Activated CD4-positive, alpha-beta memory T cell treated with anti-CD3 and anti-CD28 coated beads for 36 hours (primary cell): ENCODE measurements at places on chromosomes 13 and 19.
A peak's percentile ranks its signal among the peaks of the same experiment; 100 is the strongest.

DNA sequence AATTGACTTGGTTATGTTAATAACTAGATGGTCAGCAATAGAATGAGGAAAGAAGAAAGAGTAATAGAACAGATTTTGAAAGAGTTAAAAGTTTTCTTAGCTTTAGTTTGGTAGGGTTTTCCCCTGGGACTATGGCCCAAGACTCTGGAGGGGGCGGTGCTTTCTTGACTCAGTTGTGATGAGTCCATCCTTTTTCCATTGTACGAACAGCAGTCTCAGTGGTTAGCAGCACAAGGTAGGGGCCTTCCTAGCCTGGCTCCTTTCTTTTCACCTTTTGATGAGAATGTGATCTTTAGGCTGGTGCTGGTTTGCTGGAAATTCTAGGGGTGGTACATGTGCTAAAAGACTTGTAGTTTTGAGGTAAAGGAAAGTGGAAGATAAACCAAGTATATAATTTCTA is 38.8 kb downstream of the ZNF506 start:
- H3K27ac ChIP-seq: peak overlapping the region; percentile 80
- no peak overlapping the region for H3K4me3 ChIP-seq
- peak; percentile 73 for DNase-seq
- no peaks in the 10 kb centered on the region for H3K27me3 ChIP-seq

GRCh38 chr13:46101002-46101401 is 3.8 kb downstream of the CPB2 start:
- no peaks in the 10 kb centered on the region for H3K36me3 ChIP-seq
- H3K4me3 ChIP-seq: no peak overlapping the region
- H3K27me3 ChIP-seq: peaks cover 9% of the 10 kb centered on the region

DNA sequence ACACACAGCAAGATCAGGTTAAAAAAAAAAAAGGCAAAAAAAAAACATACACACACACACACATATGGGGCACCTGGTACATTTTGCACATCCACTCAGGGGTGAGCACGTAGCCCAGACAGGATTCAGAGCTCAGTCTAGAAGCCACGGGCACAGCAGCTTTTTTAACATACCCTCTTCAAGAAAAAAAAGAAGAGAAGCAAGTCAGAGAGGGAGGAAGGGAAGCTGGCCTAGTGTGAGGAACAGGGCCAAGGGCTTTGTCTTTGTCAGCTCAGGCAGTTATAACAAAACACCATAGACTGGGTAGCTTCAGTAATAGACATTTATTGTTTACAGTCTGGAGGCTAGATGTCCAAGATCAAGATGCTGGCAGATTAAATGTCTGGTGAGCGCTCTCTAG is 2.3 kb upstream of the TPM4 start:
- peak; percentile 13 for DNase-seq
- no peak overlapping the region for H3K4me3 ChIP-seq
- H3K27ac ChIP-seq: peak overlapping the region; percentile 91
- peaks cover 41% of the 10 kb centered on the region for H3K4me1 ChIP-seq
- peaks cover 18% of the 10 kb centered on the region for H3K36me3 ChIP-seq

DNA sequence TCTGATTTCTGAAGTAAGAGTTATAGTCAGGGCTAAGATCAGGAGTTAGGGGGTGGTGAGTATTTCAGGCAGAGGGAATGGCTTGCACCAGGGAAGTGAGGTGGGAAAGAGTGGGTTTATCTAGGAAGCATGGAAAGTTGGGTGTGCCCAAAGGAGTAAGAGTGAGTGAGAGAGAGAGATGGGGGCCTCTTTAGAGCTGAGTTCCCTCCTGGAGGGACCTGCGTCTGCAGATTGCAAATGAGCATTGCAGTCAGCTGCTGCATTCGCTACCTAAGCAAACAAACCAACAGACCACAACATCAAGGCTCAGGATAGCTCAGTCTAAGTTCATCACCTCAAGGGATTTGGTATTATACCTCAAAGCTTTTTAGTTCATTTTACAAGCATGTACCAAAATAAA is 405.8 kb downstream of the FGF9 start:
- peaks cover 48% of the 10 kb centered on the region for H3K4me1 ChIP-seq
- peaks cover 3% of the 10 kb centered on the region for H3K36me3 ChIP-seq
- no peak for DNase-seq
- no peak overlapping the region for H3K27ac ChIP-seq
- no peak overlapping the region for H3K4me3 ChIP-seq

DNA sequence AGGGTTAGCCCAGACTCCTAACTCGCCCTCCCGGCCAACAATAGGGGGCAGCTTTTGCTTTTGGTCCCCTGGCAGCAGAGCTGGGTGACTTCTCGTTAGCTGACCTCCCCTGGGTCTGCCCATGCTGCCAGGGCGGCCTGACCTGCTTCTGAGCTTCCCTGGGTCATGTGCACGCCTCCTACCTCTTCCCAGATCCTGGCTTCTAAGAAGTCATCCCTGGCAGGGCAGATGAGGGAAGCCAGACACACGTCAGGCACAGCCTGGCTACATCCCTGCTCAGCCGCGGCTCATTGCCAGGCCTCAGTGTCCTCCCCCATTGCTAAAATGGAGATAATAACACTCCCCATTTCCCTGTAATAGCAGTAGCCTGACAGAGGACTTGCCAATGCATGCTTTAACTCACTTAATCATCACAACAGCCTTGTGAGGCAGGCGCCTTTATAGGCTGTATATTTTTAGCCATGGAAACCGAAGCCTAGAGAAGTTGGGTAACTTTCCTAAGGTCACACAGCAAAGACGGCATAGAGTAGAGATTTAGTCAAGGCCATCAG is 2.1 kb downstream of the KCNK6 start:
- H3K4me1 ChIP-seq: peaks cover 34% of the 10 kb centered on the region
- H3K4me3 ChIP-seq: peak overlapping the region; percentile 79
- H3K27ac ChIP-seq: no peak overlapping the region
- peaks cover 5% of the 10 kb centered on the region for H3K36me3 ChIP-seq
- DNase-seq: no peak

DNA sequence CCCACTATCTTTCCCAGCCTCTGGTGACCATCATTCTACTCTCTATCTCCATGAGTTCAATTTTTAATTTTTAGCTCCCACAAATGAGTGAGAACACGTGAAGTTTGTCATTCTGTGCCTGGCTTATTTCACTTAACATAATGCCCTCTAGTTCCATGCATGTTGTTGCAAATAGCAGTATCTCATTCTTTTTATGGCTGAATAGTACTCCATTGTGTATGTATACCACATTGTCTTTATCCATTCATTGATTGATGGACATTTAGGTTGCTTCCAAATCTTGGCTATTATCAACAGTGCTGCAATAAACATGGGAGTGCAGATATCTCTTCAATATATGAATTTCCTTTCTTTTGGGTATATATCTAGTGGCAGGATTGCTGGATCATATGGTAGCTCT is 22.9 kb upstream of the ZFP82 start:
- H3K27me3 ChIP-seq: no peaks in the 10 kb centered on the region
- H3K27ac ChIP-seq: no peak overlapping the region
- no peaks in the 10 kb centered on the region for H3K4me1 ChIP-seq
- H3K4me3 ChIP-seq: no peak overlapping the region

DNA sequence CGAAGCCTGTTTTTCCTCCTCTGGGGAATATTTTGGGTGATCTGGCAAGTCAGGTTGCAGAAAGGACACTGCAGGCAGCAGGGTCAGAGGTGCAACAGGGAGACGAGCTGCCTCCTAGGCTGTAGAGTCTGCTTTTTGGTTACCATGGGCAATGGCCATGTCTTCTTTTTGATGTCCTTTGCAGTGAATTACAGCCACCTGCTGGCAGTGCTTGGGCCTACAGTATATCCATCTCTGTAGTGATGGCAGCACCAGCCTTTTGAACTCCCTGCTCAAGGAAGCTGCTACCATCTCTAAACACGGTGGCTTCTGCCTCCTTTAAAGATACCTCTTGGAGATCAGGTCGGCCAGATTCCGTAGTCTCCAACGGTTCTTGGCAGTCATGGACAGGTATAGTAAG is 73.9 kb downstream of the WTIP start:
- peaks cover 26% of the 10 kb centered on the region for H3K27me3 ChIP-seq
- H3K36me3 ChIP-seq: no peaks in the 10 kb centered on the region
- H3K4me1 ChIP-seq: no peaks in the 10 kb centered on the region
- no peak overlapping the region for H3K4me3 ChIP-seq

DNA sequence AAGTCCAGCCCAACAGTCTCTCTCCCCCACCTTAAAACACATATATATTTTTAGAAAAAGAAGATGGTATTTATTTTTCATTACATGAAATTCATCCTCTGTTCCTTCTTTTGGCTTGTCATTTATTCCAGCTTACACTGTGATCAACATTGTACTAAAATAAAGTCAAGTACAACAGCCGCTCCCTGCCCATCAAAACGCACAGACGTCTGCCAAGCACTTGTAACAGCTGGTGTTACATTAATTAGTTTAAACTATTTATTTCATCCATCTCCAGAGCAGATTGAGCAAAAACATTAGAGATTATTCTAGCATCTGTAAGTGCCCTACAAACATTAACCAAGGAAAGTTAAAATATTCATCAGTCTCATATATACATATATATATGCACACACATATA is 350.5 kb downstream of the DACH1 start:
- no peaks in the 10 kb centered on the region for H3K4me1 ChIP-seq
- no peaks in the 10 kb centered on the region for H3K27me3 ChIP-seq
- no peaks in the 10 kb centered on the region for H3K36me3 ChIP-seq
- no peak for DNase-seq
- H3K4me3 ChIP-seq: no peak overlapping the region
- H3K27ac ChIP-seq: no peak overlapping the region

GRCh38 chr13:95552208-95552538 is 347 bp upstream of the CLDN10 start:
- no peak overlapping the region for H3K4me3 ChIP-seq
- H3K27ac ChIP-seq: no peak overlapping the region
- peaks cover 9% of the 10 kb centered on the region for H3K4me1 ChIP-seq
- H3K36me3 ChIP-seq: no peaks in the 10 kb centered on the region
- peaks cover 55% of the 10 kb centered on the region for H3K27me3 ChIP-seq

DNA sequence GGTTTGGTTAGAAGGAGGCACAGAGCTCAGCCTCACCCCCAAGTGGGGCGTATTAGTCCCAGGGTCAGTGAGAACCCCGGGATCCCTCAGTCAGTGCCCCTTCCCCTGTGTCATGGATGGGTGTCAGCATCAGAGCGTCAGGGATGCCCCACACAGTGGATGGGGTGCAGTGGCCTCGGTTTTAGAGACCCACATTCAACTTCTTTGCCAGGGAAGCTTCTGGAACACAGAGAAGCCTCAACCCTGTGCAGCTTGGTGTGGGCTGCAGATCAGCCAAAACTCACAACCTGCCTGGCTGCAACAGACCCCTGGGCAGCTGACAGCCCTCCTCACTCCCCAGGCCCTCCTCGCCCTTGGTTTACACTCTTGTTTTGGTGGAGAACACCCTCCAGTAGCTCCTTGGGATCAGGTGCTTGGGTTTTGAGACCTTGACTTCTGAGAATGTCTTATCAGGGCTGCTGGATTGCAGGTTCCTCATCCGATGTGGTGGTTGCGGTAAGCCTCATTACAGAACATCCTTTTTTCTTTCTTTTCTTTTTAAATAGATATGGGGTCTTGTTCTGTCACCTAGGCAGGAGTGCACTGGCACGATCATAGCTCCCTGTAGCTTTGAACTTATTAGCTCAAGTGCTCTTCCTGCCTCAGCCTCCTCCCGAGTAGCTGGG is 11.0 kb downstream of the ZNF333 start:
- no peaks in the 10 kb centered on the region for H3K4me1 ChIP-seq
- H3K4me3 ChIP-seq: no peak overlapping the region
- DNase-seq: no peak
- no peaks in the 10 kb centered on the region for H3K27me3 ChIP-seq

- DNase-seq: no peak
- H3K4me1 ChIP-seq: no peaks in the 10 kb centered on the region
- no peak overlapping the region for H3K27ac ChIP-seq
- no peak overlapping the region for H3K4me3 ChIP-seq
- no peaks in the 10 kb centered on the region for H3K27me3 ChIP-seq
Measured at GRCh38 chr13:83845106-83845505, 37.2 kb downstream of the SLITRK1 start.

GRCh38 chr13:66207610-66208009 is 1022.5 kb downstream of the PCDH9 start:
- H3K27ac ChIP-seq: no peak overlapping the region
- H3K4me3 ChIP-seq: no peak overlapping the region
- H3K36me3 ChIP-seq: no peaks in the 10 kb centered on the region

GRCh38 chr19:15935167-15935702 is 906 bp upstream of the CYP4F11 start:
- no peak overlapping the region for H3K4me3 ChIP-seq
- DNase-seq: no peak
- no peak overlapping the region for H3K27ac ChIP-seq

DNA sequence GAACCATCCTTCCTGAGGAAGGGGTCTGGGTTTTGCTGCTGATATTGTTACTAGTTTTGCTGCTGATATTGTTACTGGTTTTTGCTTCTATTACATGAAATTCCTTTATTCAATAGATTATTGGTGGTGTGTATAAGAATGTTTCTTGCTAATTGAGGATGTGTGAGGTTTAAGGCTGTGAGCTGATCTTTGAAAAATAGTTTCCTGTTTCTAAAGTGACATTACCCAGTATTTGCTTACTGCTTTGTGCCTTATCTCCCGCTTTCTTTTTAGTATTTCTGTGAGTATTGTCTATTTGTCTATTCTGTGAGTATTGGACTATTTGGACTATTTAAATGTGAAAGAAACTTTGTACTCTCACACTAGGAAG is 38.2 kb upstream of the C1QTNF9 start:
- DNase-seq: no peak
- peak overlapping the region; percentile 97 for H3K27ac ChIP-seq
- H3K27me3 ChIP-seq: peaks cover 2% of the 10 kb centered on the region
- peaks cover 21% of the 10 kb centered on the region for H3K36me3 ChIP-seq
- H3K4me1 ChIP-seq: peaks cover 81% of the 10 kb centered on the region
